Frontal cortex (tissue), 4 donors: ENCODE measurements at places on chromosomes 4 and X. TPM values are rescaled to one million over a fixed set of nuclear protein-coding genes. Genes with fewer than 3 reads are reported as not detected.

GRCh38 chrX:154540897-154541535 lies 5.6 kb downstream of the G6PD start:
- no peak for DNase-seq

DNA sequence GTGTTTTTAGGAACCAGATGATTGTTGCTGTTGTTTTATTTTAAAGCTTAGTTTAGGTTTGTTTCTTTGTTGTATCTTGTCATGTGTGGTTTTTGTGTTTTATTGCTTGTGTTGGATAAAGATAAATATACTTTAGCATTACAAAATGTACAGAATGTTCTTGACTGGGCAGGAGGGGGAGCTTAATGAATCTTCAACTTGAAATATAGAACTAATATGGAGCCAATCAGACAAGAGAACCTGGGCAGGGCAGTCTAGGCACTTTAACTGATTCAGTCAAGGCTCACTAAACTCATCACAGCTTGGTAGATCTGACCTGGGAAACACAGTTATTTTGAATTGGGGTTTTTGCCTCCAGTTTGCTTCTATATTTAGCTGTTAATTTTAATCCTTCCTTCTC lies 304.2 kb downstream of the ARHGAP24 start:
- no peak for DNase-seq

GRCh38 chr4:86496094-86497080 lies 97.7 kb upstream of the PTPN13 start:
- DNase-seq = no peak

DNA sequence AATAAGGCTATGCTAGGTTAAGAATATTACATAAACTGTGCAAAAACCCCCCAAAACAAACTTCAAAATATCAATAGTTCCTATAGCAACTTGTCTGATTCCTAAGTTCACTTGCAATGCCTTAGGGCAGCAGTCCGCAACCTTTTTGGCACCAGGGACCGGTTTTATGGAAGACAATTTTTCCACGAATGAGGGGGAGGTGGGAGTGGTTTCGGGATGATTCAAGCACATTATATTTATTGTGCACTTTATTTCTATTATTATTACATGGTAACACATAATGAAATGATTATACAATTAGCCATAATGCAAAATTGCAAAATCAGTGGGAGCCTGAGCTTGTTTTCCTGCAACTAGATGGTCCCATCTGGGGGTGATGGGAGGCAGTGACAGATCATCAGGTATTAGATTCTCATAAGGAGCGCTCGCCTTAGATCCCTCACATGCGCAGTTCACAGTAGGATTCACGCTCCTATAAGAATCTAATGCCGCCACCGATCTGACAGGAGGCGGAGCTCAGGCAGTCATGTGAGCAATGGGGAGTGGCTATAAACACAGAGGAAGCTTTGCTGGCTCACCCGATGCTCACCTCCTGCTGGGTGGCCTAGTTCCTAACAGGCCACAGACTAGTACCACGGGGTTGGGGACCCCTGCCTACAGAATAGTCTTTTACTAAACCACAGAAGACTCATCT lies 39.7 kb downstream of the ACOX3 start:
- no peak for DNase-seq

DNA sequence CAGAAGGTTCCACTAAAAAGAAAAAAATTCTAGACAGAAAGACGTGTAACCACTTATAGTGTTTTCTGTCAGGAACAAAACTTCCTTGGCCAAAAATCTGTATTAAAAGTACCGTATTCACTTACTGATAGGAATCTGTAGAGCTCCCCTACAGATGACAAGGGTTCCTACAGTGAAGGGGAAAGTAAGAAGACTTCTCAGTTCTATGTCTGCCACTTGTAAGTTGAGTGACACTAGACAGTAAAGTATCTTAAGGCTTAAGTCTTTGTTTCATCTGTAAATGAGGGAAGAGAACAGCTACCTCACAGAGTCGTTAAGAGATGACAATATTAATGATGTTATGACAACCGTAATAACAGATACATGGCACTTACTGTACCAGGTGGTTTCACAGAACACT lies 3.3 kb downstream of the COQ2 start:
- no peak for DNase-seq

DNA sequence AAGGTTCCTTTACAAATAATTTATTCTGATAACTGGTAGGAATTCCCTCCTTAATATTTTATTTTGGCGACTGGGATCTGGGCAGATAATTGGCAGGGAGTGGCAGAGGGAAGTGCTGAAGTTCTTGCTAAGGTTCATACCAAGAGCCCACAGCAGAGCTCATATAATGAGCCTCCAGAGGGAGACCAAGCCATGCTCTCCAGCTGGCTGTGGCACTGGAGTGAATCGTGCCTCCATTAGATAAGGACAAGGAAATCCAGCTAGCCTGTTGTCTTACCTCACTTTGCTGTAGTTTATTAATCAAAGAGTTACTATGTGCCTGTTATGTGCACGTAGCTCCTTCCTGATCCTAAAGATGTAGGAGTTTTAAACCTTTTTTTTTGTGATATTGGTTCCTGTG lies 1.3 kb downstream of the ASB12 start:
- DNase-seq = no peak

GRCh38 chr4:2220016-2220630 lies 21.8 kb downstream of the HAUS3 start:
- peak; percentile 26 for DNase-seq

- no peak for DNase-seq
Observed at GRCh38 chr4:62015043-62015739, 815.1 kb downstream of the ADGRL3 start.

GRCh38 chr4:77002321-77003107 lies 53.0 kb downstream of the SEPTIN11 start:
- no peak for DNase-seq

GRCh38 chr4:100075056-100075455 lies 115.2 kb downstream of the DDIT4L start:
- DNase-seq = no peak

DNA sequence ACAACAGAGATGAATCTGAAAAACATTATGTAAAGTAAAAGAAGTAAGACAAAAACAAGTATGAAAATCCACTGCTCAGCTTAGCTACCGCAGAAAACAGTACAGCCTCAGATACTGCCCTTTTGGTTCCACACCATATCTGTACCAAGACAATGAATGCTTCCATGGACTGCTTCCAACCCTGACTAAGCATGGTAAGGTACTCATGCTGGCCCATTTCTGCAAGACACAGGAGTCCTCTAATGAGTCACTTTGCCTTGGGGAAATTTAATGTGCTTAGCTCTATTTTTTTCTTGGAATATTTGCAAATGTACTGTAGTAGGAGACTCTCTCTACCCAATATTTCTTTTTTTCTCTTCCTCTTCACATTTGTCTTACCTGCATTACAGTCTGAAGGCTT lies 931.7 kb upstream of the HS3ST1 start:
- DNase-seq = no peak

- no peak for DNase-seq
Observed at GRCh38 chr4:40173470-40173875, 23.4 kb upstream of the RHOH start.

DNA sequence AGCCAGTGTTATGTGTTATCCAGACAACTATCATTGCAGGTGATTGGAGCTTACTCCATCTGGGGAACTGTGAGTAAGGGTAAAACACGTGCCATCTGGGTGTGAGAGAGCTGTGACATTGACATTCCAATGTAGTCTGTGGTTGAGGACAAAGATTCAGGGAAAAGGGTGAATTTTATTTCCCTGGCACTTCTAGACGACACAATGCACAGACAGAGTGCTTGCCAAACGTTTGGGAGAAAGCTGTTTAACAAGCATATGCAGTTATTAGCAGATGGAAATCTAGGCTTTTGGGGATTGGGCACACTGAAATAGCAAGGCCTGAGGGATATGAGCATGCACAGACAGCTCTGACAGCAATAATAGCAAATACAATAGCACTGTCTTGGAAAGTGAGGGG lies 21.3 kb upstream of the CTSO start:
- no peak for DNase-seq

CDKL5 gene
- 37.5 TPM for total RNA-seq

ASB9 gene
- total RNA-seq = 0.82 TPM

ITGB1BP2 gene
- 0.41 TPM for total RNA-seq
